T-helper 22 cell (primary cell): ENCODE measurements at places on chromosomes 1 and 21.

GRCh38 chr21:44021064-44021463, 9.0 kb downstream of the TRAPPC10 start:
- no peak for DNase-seq

GRCh38 chr1:226526801-226527595, 21.6 kb upstream of the STUM start:
- DNase-seq = no peak

- DNase-seq = no peak
These were observed 5.1 kb upstream of the ELAVL4 start for GRCh38 chr1:50103615-50104081.

DNA sequence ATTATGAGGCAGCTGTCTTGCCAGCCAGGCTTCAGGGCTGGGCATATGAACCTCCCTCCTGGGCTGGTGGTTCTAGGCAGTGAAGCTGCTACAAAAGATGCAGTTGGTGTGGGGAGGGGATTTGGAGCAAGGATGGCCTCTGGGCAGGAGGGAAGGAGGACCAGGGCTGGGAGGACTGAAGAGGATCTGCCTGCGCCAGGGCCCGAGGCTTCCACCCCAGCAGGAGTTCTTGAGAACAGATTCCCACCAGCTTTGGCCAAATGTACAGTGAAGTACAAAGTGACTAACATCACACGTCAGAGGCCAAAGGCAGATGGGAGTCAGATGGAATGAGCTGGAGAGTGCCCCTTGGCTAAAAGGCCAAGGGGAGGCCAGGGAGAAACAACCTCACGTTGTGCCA, 62.4 kb downstream of the DDX20 start:
- no peak for DNase-seq
